ENCODE measurements at places on chromosomes 16 and 17.

- no peak for DNase-seq
These were observed 148.6 kb downstream of the SDK2 start for GRCh38 chr17:73495641-73496040.

DNA sequence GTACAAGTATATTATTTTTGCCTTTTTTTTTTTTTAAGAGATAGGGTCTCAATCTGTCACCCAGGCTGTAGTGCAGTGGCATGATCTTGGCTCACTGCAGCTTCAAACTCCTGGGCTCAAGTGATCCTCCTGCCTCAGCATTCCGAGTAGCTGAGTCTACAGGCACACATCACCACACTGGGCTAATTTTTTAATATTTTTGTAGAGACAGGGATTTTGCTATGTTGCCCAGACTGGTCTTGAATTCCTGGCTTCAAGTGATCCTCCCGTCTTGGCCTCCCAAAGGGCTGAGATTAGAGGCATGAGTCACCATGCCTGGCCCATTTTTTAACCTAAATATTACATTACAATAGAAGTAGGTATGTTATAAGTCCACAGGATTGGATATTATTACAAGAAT, 3.2 kb downstream of the TERB1 start:
- DNase-seq = no peak

DNA sequence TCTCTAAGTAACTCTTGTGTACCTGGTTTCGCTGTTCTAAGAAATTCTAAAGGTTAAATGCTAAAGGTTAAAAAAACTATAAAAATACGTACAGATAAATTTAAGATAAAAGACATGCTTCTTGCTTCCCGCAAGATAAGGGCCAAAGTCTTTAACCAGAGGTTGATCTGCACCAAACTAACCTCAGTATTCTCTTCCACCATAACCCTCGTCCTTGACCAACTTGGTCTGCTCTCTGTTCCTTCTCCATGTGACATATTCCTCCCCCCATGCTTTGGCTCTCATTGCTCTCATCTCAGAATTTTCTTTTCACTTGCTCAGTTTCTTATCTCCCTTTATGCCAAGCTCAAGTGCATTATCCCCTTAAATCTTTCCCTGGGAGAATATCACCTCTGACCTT, 330.5 kb upstream of the ZFHX3 start:
- DNase-seq = no peak

- DNase-seq = no peak
These were observed 3.0 kb downstream of the IL27 start for GRCh38 chr16:28503470-28504259.

GRCh38 chr17:6510321-6510977, 45.9 kb downstream of the PITPNM3 start:
- DNase-seq = no peak

DNA sequence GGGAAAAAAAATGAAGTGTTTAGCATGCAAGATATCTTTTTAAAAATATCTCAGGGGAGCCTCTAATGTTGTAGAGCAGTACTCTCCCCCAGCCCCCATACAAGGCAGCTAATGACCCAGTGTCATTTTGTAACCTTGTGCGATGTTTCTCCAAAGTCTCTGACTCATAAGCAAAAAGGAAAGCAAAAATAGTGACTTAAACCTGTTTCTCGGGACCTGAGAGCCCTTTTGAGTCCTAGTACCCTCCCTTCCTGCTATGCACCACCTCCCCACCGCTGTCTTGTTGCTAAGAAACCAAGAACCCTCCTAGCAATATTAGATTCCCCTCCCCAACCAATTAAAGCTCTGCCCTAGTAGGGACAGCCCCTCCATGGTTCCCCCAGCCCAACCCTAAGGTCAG, 2.8 kb downstream of the MYCBPAP start:
- DNase-seq = peak; percentile 45

DNA sequence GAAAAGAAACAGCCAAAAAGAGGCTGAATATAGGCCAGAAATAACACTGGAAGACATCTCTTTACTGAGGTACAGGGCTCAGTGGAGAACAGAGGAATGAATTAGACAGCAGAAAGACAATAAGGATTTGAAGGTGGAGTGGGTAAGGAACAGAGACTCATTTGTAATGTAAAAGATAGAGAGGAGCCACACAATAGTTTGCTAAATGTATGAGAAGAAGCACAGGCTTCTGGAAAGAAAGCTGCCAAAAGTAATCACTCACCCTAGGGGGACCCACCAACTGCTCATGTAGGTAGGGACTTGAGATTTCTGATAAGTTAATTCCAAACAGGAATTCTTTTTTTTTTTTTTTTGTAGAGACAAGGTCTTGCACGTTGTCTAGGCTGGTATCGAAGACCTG, 186.8 kb downstream of the AATF start:
- DNase-seq = no peak

- DNase-seq = peak; percentile 20
These were observed 107.3 kb upstream of the MAF start for GRCh38 chr16:79707876-79708275.

- DNase-seq = no peak
These were observed 50.9 kb downstream of the IL21R start for GRCh38 chr16:27452569-27453493.

GRCh38 chr16:55406651-55407050, 72.3 kb upstream of the MMP2 start:
- no peak for DNase-seq

DNA sequence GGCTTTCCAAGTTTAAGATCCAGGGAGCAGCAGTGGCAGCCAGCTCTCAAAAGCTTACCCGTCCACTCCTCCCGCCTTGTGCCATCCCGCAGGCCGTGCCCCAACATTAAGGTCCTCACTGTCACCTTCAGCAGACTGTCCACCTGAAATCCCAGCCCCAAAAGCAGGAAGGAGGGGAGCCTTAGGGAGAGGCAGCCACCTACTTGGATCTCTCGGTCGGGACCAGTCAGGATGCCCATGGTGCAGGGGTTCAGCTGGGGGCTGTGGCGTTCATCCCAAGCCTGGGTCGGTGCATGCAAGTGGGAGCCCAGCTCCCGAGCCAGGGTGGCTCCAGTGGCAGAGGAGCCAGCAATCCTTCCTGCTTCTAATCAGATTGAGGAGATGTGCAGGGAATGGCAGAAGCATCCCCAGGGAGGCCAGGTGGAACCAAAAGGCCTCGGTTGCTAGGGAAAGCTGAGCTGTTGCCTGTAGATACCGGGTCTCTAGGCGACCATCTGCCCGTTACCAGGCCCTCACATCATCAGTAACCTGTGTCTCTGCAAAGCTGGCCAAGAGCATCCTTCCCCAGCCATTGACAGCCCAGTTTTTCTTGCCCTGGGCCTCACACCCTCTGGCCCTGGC, 24.6 kb downstream of the CNGB1 start:
- no peak for DNase-seq

DNA sequence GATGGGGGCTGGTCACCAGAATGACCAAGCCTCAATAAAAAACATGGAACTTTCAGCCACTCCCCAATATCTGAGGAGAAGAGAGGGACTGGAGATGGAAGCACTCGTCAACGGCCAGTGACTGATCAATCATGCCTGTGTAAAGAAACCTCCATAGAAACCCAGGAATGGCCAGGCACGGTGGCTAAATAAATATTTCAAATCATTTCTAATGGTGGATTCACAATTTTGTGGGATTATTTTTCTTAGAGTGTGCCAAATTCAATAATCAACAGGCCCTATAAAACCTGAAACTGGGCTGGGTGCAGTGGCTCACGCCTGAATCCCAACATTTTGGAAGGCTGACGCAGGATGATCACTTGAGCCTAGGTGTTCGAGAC, 16.4 kb downstream of the NSMCE1 start:
- DNase-seq = no peak

DNA sequence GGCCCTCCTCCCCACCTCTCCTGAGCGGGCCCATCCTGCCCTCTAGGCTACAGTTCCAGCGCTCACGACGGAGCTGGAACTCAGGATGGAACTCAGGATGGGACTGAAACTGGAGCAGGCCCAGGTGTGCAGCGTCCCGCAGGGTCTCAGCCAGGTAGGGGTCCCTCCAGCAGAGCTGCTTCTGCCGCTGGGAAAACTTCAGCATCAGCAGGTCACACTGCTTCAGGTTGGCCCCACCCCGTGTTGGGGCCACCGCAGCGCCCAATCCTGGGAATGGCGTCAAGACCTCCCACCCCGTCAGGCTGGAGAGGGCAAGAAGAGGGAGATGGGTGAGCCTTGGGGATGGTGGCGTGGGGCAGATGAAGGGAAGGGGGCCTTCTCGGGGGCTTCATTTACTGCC, 62.6 kb upstream of the TMEM97 start:
- DNase-seq = no peak

- DNase-seq = no peak
These were observed 400 bp downstream of the CCDC42 start for GRCh38 chr17:8744086-8744785.

GRCh38 chr17:48001197-48001596, 30.3 kb downstream of the CDK5RAP3 start:
- no peak for DNase-seq

GRCh38 chr16:54160939-54161897, 125.4 kb downstream of the IRX3 start:
- no peak for DNase-seq

DNA sequence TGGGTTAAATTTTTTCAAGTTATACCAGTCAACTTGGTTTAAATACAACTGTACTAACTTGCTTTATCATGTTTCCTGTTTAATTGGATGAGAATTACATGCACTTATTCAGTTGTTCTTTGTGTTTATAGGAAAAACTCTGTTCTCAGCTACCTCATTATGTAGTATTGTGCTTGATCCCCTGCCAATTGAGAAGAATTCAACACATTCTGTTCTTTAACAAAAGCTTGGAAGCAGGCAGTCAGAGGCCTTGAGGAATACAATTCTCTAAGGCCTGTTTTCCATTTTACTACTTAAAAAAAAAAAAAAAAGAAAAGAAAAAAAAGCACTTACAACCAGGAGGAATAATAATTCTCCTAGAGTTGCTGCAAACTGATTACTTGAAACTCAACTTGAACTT, 60.6 kb upstream of the CMIP start:
- DNase-seq = no peak

GRCh38 chr17:66379996-66380395, 77.6 kb downstream of the PRKCA start:
- no peak for DNase-seq

GRCh38 chr17:81482673-81483072, 29.9 kb downstream of the ACTG1 start:
- DNase-seq = peak; percentile 55

DNA sequence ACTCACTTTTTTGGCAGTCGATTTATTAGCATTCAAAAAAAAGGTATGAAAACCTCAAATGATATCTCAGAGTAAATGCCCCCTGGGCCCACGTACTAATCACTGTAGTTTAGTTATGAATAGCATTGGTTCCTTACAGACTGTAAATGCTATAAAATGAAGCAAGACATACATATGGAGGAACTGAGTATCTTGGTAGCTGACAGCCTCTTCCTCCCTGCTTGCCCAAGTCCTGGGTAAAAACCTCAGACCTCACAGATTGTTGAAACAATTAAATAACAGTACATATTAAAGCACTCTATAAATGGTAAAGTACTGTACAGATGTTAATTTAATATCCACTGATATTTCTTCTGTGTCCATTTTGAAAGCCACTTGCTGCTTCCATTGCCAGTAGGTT, 33.2 kb upstream of the ABCC11 start:
- DNase-seq = no peak

- no peak for DNase-seq
These were observed 1.1 kb downstream of the IRX6 start for GRCh38 chr16:55325080-55325447.
